Stimulated activated CD4-positive, alpha-beta T cell treated with anti-CD3 and anti-CD28 coated beads, Interleukin-15, amount 100 ng/mL, for 1 hour (primary cell): ENCODE measurements at places on chromosomes 6 and 20.

DNA sequence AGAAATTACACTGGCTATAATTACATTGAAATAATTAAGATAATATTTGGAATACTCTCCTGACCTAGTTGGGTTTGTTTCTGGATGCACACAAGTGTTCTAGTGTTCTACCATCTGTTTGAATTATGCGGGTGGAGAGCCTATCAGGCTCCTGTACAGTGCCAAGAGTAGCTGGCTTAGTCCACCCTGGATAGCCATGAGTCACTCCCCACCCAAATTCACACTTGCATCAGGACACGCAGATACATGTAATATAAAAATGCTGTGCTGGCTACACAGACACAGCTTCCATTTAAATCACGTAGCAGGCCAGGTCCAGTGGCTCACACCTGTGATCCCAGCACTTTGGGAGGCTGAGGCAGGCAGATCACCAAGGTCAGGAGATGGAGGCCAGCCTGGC, 686.2 kb upstream of the SLC35B3 start:
- DNase-seq: no peak

DNA sequence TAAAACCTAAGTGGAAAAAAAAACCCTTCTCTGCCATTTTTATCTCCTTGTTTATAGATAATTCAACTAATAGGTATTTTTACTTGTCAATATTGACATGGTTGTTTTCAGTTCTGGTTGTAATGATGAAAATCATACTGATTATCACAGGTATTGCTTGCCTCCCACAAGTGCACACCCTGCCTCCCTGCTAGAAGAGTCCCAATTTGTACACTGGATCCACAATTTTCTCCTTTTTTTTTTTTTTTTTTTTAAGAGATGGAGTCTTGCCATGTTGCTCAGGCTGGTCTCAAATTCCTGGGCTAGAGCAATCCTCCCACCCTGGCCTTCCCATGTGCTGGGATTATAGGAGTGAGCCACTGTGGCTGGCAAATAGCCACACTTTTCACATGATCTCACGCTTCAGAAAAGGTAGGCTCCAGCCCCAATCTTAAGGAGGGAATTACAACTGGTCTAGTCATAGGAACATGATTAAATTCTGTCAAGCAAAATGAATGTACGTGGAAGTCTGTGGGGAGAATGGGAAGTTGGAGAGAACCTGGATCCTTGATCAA, 12.3 kb downstream of the DYNLT2 start:
- DNase-seq: no peak

DNA sequence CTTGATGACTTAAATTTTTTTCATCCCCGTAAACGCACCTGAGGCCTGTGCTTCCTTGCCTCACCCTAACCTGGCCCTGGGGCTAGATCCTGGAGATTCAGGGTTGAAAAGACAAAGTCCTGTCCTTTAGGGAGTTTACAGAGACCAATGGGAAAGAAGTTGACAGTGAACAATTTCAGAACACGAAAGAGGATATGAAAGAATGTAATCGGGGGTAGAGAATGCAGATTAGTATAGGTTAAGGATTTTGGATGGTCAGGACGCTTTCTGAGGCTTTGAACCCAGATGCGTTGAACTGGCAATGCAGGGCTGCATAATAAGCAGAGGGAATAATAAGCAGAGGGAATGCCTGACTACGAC, 1.7 kb upstream of the FBXO5 start:
- no peak for DNase-seq

- DNase-seq: no peak
Measured at GRCh38 chr6:25330796-25331685, 51.9 kb downstream of the CARMIL1 start.

DNA sequence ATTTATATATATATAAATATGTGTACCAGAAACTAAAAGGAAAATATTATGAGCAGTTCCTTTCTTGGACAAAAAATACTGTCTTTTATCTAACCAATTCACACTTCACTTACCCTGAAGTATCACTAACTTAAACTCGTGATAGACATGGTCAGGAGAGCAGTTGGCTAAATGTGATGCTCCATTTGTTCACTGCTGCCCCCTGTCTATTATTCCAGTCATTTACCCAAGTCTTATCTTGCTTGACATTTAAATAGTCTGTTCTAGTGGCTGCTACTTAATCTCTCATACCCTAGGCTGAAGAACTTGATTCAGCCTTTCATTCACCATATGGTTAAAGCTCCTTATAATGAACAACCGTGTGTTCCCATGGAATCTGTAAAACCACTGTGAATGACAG, 789.6 kb upstream of the EYS start:
- no peak for DNase-seq
